ENCODE measurements at places on chromosomes 16 and 17. TPM values are rescaled to one million over a fixed set of nuclear protein-coding genes. Genes with fewer than 3 reads are reported as not detected.

MT4 gene
- total RNA-seq: not detected

MYCBPAP gene
- total RNA-seq: 0.73 TPM

NETO2 gene
- 7.2 TPM for total RNA-seq

AARS1 gene
- total RNA-seq: 8.8 TPM

LPO gene
- not detected for total RNA-seq

CACNG4 gene
- not detected for total RNA-seq

KRT15 gene
- total RNA-seq: not detected
